SK-N-SH (cell line): ENCODE measurements at places on chromosomes 16 and 17.

DNA sequence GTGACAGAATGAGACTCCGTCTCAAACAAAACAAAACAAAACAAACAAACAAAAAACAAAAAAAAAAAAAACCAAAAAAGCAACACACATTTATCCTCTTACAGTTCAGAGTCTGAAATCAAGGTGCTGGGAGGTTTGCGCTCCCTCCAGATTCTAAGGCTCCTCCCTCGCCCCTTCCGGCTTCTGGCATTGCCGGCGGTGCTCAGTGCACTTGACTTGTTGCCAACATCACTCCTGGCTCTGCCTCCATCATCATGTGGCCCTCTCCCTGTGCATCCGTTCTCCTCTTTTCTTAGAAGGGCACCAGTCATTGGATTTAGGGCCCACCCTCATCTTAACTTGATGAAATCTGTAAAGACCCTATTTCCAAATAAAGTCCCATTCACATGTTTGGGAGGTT is 73.8 kb downstream of the RBFOX3 start:
- DNase-seq = no peak

- no peak for DNase-seq
Observed at GRCh38 chr17:9363440-9364350, 211.9 kb downstream of the STX8 start.

DNA sequence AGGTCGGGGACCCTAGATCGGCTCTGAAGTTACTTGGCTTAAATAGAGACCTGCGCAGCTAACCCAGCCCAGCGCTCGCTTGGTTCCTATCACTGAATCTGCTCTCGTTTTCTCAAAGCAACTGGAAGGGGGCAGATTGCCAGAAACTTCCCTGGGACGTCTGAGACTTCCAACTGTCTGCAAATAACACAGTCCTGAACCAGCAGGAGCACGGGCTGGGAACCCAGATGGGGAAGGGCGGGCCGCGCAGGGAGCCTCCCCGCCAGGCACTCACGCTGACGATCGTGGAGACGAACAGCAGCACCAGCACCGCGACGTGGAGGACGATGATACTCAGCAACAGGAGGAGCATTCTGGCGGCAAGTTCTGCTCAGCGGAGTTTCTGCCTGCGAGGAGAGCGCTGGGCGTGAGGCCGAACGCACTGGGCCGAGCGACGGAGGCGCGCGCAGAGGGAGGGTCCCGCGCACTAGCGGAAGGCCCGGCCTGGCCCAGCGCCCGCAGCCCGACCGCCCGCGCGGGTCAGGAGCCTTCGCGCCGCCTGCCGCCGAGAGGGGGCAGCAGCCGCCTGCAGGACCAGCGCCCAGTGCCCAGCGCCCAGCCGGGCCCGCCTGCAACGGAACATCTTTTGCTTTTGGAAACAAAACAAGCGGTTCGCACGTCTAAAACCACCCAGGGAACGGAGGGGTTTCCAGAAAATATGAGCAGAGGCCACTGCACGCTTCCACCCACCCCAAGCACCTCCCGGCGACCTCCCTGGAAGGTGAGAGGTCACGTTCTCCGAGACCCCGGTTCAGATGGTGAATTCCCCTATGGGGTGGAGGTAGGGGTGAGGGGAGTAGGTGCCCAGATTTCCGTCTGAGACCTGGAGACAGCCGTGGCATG is 4.5 kb downstream of the PMP22 start:
- peak; percentile 94 for DNase-seq

- no peak for DNase-seq
Observed at GRCh38 chr16:84141143-84141670, 3.8 kb downstream of the HSDL1 start.

DNA sequence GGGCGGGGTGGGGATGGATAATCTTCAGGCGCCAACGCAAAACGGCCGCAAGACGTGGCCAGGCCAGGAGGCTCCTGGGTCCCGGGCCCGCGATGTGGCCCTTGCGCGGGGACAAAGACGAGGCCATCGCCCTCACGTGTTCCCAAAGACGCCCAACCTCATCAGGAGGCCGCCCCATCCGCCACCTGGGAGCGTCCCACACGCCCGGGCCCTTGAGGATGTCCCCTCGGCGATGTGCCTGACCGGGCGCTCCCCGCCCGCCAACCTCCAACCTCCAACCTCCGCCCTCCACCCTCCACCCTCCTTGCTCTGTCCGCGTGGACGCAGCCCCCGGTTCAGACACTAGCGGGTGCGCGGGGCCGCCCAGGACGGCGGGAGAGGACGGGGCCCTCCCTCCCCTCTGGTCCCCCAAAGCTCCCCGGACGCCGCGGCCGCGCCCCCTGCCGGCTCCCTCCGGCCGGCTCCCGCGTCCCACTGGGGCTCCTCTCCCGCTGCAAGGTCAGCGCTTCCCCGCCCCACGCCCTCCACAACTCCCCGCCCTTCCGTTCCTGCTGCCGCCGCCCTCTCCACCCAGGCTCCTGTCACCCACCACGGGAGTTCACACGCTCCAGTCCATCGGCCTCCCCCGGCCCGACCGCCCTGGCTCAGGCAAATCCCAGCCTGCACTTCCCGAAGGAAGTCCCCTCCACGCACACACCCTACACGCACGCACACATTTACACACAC is 250.8 kb upstream of the RPL38 start:
- DNase-seq = peak; percentile 97

DNA sequence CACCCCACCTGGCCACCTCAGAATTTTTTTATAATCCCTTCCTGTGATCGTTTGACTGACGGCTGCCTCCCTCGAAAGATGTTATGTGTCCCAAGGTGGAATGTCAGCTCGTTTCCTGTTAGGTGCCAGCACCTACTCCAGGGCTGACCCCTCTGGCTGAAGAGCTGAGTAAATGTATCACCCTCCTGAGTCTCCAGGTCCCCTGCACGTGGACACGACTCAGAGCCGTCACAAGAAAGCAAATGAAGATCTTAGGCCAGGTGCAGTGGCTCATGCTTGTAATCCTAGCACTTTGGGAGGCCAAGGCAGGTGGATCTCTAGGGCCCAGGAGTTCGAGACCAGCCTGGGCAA is 273.2 kb downstream of the C16orf95 start:
- no peak for DNase-seq

DNA sequence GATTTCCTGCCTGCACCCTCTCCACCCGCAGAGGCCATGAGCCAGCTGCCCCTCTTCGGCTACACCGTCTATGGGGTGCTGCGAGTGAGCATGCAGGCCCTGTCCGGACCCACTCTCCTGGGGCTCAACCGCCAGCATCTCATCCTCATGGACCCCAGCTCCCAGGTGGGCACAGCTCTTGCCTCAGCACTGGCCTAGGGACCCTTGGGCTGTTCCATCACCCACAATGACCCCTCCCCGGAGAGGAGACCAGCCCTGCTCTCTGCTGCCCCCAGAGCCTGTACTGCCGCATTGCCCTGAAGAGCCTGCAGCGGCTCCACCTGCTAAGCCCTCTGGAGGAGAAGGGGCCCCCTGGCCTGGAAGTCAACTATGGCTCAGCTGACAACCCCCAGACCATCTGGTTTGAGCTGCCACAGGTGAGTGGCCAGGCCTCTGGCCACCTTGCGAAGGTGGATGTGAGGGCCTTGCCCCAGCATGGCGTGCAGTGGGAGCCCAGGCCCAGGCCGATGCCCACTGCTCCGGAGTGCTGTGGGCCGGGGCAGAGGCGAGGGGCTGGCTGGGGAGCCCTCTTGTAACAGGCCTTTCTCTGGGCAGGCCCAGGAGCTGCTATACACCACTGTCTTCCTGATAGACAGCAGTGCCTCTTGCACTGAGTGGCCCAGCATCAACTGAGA is 7.3 kb upstream of the SMIM5 start:
- peak; percentile 92 for DNase-seq

DNA sequence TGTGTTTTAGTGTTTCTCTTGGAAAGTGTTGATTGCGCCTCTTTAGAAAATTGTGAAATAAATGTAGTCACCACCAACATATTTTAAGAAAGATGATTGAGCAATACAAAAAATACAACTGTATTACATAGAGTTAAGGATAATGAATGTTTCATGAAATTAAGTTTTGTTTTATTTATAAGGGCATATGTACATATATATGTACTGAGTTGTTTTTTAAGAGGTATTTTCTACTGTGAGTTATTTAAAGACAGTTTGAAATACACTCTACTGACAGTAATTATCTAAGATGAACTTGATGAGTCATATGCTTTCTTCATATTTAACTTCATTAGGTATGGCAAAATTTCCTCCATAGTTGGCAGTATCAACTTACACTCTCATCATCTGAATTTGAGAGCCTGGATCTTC is 411.7 kb downstream of the HS3ST3B1 start:
- DNase-seq = no peak

GRCh38 chr16:57871456-57871855 is 69.2 kb upstream of the KIFC3 start:
- no peak for DNase-seq

- DNase-seq = peak; percentile 82
Observed at GRCh38 chr17:60600490-60601446, 775 bp downstream of the PPM1D start.

DNA sequence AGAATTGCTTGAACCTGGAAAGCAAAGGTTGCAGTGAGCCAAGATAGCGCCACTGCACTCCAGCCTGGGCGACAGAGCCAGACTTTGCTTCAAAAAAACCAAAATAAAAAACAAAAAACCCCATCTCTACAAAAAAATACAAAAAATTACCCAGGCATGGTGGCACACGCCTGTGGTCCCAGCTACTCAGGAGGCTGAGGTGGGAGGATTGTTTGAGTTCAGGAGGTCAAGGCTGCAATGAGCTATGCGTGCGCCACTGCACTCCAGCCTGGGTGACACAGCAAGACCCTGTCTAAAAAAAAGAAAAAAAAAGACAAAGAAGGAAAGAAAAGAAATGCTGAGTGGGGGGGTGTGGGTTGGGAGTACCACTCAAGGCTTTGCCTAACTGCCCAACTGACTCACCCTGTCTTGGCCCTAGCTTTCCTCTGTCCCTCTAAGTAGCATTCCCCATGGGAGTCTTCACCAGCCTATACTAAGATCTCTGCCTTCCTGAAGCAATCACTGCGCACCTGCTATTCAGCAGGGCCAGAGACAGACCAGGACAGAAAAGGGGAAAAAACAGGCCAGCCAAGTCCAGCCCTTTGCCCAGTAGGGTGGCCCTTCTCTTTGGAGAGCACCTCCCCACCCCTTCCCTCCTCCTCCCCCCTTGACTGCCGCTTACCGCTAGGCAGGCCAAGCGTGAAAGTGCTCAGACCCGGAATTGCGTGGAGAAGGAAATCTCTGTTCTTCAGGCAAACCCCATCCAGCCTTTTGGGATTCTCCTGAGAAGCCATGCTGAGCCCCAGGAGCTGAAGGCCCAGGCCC is 45.8 kb downstream of the RTN4RL1 start:
- no peak for DNase-seq

DNA sequence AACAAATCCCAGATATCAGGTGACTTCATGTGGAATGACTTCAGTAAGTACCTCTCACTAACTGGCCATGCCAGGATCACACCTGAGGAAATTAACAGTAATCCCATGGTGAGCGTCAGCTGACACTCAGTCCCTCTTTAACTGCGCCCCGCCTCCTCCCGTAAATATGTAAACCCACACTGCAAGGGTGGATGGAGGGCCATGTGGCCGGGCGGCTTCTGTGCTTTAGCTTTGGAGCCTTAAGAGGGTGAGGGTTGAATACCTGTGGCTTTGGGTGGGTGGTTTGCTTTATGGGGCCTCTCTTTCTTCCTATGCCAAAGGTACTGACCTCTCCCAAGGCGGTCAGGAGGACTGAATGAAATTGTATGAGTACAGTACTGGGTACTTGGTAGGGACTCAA is 141.7 kb downstream of the MRM1 start:
- no peak for DNase-seq

DNA sequence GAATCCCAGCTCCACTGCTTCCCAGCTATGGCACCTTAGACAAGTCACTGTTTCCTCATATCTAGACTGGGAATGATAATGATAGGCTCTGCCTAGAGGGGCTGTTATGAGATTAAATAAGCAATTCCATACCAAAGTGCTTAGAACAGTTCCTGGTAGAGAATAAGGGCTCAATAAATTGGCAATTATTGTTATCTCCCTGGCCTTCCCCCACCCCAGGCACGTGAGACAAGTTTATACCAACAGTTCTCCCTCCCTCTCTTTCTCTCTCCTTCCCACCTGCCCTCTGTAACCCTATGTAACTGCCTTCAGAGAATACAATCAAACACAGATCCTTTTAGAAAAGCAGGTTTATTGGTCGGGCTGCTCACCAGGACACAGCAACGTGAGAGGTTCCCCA is 13.9 kb upstream of the STAT3 start:
- no peak for DNase-seq

GRCh38 chr17:44828919-44829522 is 1.1 kb downstream of the GJC1 start:
- no peak for DNase-seq

DNA sequence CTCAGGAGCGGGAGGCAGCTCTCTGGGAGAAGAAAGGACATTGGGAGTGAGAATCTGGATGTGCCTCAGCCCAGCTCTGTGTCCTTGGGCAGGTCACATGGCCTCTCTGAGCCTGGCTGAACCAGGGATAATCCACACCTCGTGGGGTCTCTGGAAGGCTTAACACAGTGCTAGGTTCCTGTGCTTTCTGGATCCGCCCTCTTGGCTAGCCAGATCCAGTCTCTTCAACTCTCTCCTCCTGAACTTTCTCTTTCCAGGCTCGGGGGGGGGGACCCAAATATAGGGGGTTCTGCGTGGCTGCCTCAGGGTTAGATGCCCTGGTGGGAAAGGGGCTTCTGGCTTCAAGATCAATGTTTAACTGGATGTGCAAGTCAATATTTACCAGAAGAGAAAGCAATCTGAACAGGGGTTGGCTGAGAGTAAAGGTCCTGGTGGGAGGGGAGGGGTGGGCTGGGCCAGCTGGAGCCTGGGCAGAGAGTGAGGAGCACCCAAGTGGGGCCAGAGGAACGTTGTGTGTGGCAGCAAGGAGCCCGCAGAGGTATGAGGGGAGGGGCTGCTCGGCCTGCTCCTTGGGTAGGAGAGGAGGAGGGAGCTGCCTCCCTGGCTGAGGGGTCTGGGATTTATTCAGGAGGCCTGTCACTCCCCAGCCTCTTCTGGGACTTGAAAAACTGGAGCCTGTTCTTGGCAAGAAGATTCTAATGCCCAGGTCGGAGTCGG is at the start of gene SERPINF2:
TSS of gene SERPINF2 (plus strand) at position 501 of the 717 bp plus-strand sequence. CDS start 2,125 bp downstream, outside the sequence.
- DNase-seq = no peak

DNA sequence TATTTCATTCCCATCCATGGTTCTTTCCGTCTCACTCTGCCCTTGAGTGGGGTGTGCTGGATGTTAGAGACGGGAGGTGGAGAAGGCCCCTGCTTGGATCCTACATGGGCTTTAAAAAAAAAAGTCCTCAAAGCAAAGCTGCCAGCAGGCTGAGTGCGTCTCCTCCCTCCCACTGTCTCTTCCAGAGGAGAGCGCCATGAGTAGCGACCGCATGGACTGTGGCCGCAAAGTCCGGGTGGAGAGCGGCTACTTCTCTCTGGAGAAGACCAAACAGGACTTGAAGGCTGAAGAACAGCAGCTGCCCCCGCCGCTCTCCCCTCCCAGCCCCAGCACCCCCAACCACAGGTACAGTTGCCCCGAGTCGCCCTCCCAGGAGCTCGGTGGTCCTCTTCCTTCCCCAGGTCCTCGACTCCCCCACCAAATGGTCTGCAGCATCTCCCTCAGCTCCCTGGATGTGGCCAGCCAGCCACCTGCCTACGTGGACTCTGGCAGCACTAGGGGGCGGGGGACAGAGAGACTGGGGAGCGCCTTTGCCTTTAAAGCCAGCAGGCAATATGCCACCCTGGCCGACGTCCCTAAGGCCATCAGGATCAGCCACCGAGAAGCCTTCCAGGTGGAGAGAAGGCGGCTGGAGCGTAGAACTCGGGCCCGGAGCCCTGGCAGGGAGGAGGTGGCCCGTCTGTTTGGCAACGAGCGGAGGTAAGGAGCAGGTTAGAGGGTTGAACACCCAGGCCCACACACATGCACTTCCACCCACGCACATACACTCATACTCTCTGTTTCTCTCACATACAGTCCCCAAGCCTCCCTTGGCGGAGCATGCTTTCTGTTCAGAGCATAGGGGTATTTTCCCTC is 68.2 kb downstream of the PLD6 start:
- no peak for DNase-seq
